ENCODE measurements at places on chromosomes 4 and X.
A peak's percentile ranks its signal among the peaks of the same experiment; 100 is the strongest.

GRCh38 chr4:88006956-88007303 is 505 bp upstream of the PKD2 start:
- DNase-seq, result no peak

DNA sequence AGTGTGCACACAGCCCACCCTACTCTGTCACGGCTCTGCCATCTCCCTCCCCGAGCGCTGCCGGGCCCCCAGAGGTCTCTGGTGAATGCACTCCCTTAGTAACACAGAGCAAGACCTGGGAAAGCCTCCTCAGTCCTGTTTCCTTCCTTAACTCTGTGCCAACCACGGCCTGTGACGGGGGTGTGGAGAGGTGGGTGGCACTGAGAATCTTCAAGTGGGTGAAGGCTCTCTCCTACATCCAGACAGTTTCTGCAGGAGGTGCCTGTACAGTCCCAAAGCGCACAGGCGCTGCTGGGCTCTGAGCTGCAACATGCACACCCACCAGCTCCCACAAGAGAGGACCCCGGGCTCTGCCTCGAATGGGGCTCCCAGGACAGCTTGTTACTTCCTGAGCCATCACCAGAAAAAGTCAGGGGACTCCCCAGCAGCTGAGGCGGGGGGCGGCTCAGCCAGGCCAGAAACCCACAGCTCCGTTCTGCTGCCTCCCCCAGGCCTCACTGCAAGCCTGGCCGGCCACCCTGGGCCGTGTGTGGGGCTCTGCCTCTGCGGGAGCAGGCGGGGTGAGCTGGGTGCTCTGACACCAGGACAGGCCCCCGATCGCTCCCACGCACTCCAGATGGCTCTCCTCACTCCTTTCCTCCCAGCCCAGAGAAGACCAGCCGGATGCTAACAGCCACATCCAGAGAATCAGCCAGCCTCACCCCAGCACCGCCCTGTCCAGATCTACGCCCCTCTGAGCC is 29.7 kb downstream of the FAM53A start:
- no peak for DNase-seq

- no peak for DNase-seq
Measured at GRCh38 chr4:64729561-64729960, 320.3 kb upstream of the TECRL start.

- no peak for DNase-seq
Measured at GRCh38 chrX:45622538-45622937, 421.9 kb upstream of the DIPK2B start.

DNA sequence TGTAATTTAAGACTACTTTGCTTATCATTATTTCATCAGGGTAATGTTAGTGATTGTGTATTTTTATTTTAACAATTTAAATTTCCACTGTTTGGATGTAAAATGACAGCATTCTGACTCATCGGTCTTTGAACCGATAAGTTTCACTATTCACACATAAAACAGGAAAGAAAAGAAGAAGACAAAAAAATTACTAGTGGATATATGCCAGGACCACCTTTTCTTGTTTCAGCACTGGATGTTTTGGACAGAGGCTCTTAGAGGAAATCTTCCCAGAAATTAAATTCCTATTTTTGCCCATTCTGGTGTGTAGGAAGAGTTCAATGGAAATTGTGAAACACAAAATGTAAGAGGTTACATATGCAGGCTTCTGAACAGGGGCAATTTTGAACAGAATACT is 57.4 kb downstream of the VEGFC start:
- no peak for DNase-seq

DNA sequence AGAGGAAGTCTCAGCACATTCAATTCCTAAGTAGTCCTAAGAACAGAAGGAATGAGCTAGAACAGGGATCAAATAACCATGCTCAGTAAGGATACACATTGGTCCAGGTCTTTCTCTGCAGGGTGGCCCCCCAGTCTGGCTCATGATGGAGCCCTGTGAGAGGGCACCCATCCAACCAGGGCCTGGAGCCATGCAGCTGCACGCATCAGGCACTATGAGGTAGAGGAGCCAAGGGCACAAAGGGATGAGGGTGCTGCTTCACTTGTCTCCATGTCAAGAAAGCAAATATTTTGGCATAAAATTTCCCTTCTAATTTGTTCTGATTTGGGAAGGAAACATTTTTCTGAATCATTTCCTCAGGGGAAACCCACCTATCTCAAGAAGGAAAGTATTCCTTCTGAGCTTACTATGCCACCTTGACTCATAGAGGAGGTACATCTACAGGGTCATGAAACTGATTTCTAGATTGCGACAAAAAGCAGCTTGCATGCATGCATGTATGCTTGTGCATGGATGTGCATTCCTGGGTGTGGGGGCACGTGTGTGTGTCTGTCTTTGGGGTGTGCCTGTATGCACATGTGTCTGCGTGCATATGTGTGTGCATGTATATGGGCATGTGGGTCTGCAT is 600.3 kb downstream of the MID1IP1 start:
- DNase-seq, result no peak

DNA sequence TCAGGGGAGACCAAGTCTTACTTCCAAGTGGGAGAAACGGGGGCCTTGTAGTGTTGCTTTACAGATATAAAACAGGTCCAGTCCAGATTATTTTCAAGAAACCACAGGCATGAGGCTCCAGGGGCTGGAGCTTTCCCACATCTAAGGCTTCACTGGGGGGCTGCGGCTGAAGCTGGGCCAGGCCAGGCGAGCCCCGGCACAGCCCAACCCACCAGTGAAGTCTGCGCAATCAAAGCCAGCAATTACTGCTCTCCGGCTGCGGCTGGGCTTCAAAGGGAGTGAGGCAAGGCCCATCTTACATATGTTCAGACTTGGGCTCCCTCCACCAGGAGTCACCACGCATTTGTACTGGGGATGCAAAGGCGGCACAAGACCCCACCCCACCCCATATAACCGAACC is 61.7 kb downstream of the HADH start:
- no peak for DNase-seq

GRCh38 chr4:80074069-80074468 is 1.0 kb upstream of the ANTXR2 start:
- DNase-seq, result no peak

DNA sequence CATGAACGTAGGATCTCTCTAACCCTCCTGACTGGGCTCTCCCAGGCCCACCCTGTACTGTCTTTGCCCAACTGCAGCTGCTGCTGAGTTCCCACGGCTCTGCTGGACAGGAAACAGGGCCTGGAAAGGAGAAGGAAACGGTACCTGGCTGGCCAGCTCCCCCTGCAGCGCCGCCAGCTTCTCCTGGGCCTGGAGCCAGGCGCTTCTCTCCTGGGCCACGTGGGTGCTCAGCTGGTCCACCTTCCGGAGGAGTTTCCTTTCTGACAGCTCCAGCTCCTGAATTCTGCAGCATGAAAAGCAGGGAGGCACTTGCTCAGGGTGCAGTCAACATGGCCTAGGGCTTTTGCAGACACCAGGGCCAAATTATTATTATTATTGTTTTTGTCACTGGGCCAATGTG is 6.5 kb downstream of the C4orf50 start:
- DNase-seq, result no peak

- DNase-seq, result peak; percentile 54
Measured at GRCh38 chr4:128810331-128810870, 901 bp downstream of the JADE1 start.

- DNase-seq, result no peak
Measured at GRCh38 chr4:130850019-130850524, 1754.1 kb downstream of the C4orf33 start.

- DNase-seq, result no peak
Measured at GRCh38 chr4:173417833-173418232, 18.9 kb upstream of the SCRG1 start.

DNA sequence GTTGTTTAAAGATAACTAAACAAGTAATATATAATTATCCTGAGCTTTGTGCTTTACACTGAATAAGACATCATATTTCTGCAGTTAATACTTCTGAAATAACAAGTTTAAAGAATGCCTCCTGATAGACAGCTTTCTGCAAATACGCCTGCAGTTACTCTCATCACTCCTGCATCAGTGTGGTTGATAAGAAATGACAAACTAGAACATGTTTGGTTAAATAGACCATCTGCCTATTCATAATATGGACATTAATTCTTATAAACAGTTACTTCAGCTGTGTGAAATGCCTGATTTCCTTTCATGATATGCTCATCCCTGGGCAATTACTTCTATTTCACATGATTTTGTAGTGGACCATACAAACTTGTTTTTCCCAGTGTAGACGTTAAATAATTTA is 7.0 kb upstream of the TENM3 start:
- DNase-seq, result no peak

DNA sequence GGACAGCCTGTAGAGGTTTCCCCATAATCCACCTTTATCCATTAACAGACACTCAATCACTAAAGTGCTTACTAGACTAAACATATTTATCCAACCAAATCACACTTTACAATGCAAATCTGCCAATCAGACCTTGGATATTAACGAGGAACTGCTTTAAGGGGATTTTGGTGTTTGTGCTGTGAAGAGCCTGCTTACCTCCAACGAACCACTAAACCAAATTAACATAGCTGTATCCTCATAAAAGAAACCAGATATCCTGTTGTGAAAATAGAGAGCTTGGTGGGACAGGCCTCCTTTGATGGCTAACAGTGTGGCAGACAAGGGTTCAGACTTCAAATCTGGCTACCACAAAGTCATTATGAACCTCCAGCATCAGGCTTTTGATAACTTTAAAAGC is 252.6 kb upstream of the HAND2 start:
- DNase-seq, result no peak

DNA sequence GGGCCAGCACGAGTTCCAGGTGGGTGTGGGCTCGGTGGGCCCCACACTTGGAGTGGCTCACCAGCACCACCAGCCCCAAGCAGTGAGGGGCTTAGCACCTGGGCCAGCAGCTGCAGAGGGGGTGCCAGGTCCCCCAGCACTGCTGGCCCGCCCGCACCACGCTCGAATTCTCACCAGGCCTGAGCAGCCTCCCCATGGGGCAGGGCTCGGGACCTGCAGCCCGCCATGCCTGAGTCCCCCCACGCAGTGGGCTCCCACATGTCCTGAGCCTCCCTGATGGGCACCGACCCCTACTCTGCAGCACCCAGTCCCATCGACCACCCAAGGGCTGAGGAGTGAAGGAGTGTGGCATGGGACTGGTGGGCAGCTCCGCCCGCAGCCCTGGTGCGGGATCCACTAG is 593.4 kb downstream of the GABRG1 start:
- no peak for DNase-seq

- peak; percentile 45 for DNase-seq
Measured at GRCh38 chr4:76305971-76306881, at the start of gene STBD1. Gene STBD1 (plus strand): TSS chr4:76306733. CDS start chr4:76306770, 37 bp downstream.

GRCh38 chrX:154460326-154460725 is 2.2 kb downstream of the PLXNA3 start:
- no peak for DNase-seq

DNA sequence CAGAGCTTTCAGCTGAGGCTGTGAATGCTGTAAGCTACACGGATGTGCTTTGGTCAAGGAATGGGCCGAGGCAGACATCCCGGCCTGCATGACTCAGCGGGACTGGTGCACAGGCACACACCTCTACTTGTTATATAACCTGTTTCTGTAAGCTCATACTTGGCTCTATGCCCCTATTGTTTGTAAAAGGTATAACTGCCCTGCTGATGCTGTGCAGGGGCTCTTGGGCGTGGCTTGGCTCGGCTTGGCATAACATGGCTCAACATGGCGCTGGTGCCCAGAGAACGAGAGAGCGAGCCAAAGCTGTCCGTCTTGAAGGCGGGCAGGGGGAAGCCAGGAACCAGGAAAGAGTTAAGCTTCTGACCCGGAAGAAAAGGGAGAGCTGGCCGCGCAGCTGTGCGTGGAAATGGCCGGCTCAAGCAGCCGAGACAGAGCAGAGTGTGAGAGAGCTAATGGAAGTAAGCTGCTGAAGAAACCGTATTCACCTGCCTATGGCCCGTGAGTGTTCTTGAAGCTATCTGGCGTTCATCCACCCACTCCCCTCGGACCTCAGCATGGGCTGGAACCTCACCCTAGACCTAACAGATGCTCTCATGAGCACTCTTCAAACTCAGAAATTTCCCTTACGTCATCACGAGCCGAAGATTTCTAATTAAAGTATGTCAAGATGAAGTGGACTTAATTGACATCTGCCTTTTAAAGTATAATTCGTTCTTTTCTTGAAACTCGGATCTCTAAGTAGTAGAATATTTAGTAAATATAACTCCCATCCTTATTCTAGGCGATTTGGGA is 286.3 kb upstream of the AGA start:
- no peak for DNase-seq

DNA sequence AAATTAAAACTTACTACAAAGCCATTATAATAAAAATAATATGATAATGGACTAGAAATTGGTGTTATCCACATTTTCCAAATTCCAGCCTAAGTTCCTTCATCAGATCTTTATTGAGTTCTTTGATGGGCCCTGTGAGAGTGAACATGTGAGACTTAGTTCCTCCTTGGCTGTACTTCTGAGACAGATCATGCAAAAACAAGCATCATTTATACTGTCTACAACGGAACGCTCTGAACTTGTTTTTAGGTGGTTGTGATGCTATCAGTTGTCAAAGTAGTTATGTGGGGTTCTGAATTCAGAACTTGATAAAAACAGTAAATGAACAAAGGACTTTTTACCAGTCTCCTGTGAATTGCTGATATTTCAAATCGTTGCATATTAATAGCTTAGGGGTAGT is 48.9 kb downstream of the JADE3 start:
- no peak for DNase-seq

- DNase-seq, result no peak
Measured at GRCh38 chrX:17767734-17768133, 30.4 kb downstream of the SCML1 start.

GRCh38 chr4:184156163-184156920 is 61.3 kb downstream of the ENPP6 start:
- DNase-seq, result no peak

- no peak for DNase-seq
Measured at GRCh38 chr4:1533501-1534064, 127.3 kb upstream of the NKX1-1 start.

- DNase-seq, result no peak
Measured at GRCh38 chrX:1392376-1393068, 609 bp upstream of the SLC25A6 start.

DNA sequence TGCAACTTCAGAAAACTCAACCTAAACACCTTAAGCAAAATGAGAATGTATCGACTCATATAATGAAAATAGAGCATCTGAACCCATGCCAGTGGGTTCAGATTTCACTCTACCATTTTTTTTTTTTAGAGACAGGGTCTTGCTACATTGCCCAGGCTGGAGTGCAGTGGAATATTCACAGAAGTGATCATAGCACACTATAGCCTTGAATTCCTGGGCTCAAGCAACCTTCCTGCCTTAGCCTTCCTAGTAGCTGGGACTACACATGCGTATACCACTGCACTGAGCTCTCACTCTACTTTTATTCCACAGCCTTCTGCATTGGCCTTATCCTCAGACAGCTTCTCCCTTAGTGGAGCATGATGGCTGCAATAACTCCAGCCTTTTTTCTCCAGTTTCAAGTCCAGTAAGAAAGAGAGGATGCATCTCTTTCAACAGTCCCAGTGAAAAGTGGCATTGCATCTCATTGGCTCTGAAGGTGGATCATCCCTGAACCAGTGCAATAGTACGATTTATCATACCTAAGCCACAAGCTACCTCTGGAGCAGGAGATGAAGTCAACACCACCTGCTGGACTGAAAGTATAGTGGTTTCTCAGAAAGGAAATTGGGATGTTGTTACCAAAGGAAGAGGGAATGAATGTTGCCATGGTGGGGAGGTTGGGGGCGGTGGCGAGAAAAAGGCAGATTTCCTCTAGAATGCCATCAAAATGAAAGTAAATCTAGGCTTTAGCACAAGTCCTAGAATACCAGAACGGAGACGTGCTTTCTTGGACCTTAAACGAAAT is 2.0 kb upstream of the SOD3 start:
- DNase-seq, result no peak

Measured in NCI-H748 treated with DMSO at 0.1 percent for 48 hours (cell line).